NCI-H1417 treated with DMSO at 0.1 percent for 48 hours (cell line): ENCODE measurements at places on chromosomes 2 and 18.

DNA sequence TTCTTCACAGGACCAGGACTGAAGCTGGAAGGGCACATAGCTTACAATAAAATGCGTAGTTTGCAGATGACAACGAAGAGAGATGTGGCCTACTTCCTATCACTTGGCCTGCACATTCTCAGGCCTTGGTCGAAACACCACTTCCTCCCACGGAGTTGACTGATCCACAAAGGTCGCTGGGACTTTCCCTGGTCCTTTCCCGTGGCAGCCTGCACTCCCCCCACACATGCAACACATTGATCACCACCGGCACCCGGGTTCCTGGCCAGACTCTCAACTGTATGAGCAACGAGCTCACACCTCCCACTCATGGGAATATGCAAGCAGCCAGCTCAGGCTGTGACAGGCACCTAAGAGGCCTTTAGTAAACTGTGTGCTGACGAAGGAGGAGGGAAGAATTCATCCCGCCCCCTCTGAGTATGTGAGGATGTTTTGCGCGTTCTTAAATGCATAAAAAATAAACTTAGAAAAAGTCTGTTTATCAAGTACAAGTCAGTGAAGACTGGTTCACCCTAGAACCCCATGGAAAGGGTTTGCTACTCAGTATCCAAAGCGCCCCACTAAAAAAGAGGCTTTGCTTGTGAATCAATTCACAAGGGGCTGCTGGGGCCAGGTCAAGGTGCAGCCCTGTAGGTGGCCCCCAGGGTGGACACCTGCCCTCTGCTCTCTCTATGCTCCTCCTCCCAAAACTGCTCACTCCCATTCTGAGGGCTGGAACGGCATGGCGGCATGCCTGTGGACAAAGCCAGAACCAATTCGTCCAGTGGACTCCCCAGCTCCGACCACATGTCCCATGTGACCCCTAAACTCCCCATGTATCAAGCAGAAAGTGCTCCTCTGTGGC lies 154.3 kb downstream of the EIPR1 start:
- DNase-seq, result no peak

DNA sequence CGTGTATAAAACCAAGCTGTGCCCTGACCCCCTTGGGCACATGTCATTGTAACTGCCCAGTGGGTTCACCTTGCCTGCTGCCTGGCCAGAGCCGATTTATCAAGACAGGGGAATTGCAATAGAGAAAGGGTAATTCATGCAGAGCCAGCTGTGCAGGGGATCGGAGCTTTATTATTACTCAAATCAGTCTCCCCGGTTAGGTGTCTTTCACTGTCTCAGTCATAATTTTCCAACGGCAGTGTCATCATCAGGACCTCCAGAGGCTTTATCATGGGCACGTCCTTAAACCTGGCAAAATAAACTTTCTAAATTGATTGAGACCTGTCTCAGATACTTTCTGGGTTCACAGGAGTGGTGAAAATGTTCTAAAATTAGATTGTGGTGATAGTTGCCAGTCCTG lies 29.6 kb upstream of the PGAP1 start:
- no peak for DNase-seq

DNA sequence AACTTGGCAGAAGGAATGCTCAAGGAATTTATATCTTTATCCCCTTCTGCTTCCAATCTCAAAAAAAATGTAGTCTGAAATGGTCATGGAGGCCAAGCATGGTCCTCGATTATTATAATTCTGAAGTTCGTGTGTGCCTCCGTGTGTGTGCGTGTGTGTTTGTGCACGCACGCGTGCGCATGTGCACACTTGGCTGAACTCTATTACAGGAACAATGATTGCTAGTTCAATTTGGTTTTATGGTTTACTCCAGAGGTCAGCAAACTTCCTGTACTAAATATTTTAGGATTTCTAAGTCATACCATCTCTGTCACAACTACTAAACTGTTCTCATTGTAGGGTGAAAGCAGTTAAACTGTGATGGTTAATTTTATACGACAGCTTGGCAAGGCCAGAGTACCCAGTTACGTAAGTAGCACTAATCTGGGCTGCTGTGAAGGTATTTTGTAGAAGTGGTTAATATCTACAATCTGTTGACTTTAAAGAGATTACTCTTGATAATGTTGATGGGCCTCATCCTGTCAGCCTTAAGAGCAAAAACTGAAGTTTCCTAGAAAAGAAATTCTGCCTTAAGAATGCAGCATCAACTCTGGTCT lies 5.8 kb upstream of the MARCHF7 start:
- DNase-seq, result no peak

DNA sequence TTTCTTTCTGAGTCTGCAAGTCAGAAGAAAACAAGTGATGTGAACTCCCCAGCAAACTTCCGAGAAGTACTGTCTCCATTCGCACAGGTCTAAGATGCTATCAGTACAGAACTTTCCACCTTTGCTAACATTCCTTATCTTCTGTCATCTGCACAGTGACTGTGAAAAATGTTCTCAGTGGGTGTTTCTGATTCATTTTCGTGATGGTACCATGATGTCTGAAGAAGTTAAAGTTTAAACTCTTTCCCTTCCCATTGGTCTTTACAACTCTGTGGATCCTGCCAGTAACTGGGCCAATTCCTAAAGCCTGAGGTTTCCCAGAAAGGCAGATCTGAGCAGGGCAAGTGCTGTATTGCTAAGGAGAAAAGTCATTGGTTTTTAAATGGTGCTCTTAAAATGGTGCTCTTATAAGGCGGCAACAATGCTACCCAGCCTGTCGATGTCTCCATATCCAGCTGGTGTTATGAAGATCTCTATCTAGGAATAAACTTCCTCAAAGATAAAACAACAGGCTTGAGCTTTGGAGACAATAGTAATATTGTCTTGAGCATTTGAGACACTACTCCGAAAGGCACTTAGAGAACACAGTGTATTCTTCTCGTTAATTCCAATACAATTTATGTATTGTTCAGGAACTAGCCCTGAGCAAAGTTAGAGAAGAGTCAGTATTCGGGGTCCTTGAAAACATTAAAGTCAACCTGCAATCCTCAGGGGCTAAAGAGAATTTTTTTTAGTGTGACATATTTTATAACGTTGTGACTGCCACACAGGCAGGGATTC lies 232.3 kb downstream of the OSR1 start:
- DNase-seq, result no peak

GRCh38 chr2:80429251-80429650 lies 124.7 kb upstream of the LRRTM1 start:
- DNase-seq, result no peak

GRCh38 chr2:240995041-240996021 lies 3.1 kb upstream of the SNED1 start:
- DNase-seq, result no peak

DNA sequence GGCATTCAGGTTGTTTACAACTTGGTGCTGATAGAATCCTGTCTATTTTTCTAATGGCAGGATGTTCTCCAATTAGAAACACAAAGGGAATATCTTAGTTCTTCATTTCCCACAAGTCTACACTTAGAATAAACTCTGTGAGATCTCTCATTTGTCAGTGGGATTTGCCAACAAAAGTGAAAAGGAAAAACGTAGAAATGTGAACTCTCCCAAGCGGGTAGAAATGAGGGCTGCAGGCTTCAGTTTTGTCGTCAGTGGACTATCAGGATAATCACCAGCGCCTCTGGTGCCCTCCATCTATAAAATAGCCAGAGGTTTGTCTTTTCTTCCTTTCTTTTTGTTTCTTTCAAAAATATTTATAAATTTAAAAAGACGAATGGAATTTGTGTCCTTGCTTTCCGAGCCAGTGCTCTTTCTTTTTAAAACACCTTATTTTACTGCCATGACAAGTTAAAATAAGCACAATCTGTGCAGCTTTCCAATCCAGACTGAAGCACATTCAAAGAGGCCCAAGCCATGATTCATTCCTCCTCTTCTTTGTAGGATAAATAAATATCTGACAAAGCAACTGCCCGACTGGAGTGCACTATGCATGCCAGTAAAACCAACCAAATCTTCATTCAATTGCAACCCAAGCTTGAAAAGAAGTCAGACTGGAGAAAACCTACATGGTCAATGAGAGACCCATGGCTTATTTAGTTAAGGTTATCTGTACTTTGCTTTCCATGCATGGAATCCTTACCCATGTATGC lies 185.8 kb downstream of the ANKRD44 start:
- no peak for DNase-seq
